NCI-H2081 treated with DMSO at 0.1 percent for 48 hours (cell line): ENCODE measurements at places on chromosomes 7 and 10.

DNA sequence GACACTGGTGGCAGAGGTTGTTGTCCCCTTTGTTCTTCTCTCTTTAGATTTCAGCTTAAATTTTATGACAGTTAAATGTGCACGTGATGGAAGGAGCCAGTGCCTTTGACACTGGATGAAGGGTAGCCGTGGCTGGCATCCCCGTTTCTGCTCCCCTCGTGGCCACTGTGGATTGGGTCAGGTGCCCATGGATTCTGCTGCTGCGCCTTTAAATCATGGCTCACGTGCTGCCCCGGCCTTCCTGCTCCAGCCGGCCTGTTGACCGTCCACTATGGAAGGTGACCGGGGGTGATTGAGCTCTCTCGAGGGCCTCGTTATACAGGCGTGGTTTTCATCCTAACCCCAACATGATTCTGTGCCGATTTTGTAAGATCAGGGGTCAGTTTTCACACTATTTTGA, 34.5 kb downstream of the WDR37 start:
- no peak for DNase-seq

DNA sequence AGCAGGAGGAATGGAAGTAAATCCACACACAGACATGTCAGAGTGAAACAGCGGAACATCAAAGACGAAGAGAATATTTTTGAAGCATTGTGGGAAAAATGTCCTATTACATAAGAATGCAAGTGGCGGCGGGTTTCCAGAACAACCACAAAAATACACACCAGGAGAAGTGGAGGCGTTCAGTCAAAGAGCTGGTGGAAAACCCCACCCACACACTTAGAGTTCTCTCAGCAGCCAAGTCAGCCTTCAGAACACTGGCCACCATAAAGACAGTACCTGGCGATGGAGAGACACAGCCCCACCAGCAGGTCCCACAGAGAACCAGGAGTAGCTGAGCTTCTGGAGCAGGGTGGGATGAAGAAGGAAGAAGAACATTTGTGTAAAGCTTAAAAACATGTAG, 23.7 kb downstream of the NKX6-2 start:
- no peak for DNase-seq

DNA sequence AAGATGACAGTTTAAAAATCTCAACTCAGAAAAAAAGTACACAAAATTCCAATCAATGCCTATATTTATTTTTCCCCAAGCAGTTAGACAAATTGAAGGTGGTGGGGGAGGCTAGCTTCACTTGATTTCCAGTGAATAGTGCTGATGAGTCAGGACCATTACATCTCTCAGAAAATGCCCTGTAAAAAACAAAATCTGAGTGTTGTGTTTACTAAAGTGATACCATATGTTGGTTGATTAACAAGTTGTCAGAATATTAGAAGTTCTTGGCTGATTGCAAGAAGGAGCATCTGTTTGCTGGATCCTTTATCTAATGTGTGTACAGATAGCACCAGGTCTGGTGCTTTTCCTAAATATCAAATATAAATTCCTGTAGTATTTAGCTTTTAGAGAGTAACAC, 31.3 kb upstream of the KIAA1217 start:
- DNase-seq = no peak

GRCh38 chr7:154332811-154333580, 280.8 kb downstream of the DPP6 start:
- no peak for DNase-seq

- no peak for DNase-seq
These were observed 5.9 kb upstream of the INSIG1 start for GRCh38 chr7:155291729-155292128.

DNA sequence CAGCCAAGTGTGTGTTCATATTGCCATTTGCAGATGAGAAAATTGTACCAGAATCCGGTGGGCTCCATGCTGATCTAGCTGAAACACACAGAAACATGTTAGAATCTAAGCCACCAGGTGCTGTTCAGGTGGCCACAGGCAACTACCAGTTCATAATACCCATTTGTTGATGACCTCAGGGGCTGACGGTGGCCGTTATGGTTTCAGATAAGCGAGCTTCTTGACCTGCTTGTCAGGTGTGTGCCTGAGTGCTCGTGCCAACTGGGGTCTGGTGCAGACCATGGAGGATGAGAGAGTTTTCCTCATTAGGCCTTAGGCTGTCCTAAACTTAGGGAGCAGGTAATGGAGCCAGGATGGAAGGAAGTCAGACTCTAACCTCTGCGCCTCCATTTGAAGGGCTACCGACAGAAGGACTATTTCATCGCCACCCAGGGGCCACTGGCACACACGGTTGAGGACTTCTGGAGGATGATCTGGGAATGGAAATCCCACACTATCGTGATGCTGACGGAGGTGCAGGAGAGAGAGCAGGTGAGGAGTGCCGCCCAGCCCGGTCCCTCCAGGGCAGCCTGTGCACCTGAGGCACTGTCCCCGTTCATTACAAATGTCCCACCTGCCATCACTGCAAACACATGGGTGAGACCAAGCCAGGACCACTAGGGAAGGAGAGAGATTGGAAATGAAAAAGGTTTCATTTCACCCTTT, 53.1 kb downstream of the MKI67 start:
- DNase-seq = no peak

DNA sequence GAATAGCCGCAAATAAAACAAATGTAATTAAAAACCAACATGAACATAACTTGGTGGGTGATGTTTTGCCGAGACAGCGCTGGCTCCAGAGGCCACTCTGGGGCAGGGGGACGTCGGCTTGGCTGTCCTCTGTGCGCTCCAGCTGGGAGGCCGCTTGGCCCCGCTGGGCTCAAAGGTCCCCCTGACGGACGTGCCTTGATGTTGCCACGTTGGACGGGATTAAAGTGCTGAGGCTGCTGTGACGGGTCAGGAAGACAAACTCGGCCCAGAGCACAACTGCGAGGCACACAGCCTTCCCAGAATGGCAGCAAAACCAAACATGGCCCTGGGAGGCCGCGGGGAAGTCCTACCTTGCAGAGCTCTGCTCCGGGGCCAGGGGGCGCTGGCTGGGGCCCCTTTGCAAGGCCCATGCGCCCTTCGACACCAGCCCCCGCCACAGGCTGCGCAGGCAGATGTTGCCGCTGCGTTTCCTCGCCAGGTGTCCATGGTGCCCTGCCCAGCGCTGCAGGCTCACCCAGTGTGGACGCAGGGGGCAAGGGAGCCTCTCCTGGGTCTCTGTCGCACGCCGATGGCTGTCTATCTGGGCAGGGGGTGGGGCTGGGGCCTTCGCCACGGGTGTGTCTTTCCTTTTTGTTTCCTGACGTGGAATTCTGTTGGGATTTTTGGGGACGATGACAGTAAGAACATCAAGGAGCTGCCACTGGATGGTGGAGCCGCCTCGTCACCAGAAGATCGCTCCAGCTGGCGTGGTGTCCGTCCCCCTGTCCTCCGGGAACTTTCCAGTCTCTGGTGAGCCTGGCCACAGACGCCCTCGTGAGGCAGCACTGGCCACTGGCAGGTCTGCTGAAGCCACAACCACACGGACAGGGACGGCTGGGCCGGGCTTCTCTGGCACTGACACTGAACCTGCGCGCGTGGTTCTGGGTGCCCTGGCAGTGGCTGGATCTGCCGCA, 99.6 kb upstream of the DIP2C start:
- DNase-seq = no peak

GRCh38 chr7:74612015-74612829, 45.3 kb upstream of the GTF2I start:
- DNase-seq = no peak

DNA sequence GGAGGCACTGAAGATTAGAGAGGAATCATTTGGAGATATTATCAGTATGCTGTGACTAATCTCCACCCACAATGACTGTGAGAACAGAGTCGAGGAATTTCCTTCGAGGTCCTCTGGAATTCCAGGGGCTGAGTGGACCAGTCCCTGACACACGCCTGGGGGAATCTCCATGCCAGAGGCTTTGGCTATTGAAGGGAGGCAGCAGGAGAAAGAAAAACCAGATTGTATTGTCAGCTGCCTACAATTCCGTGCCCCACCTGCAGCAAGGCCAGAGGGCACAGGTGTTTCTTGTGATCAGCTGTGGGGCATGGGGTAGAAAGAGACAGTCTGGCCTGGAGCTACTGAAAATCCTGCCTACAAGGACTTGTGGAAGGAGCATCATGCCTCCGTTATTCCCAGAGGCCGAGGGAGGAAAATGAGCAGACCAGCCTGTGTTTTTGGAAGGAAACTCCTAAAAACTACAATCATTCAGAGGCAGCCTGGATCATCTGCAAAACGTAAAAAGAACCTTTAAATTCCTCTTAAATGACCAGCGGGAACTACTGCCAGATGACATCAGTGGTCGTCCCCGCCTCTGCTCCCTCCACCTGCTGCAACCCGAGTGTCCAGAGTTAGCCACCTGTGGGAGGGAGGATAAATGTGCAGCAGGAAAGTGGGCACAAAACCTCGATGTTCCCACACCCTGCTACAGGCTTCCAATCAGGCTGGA, 25.4 kb upstream of the ANK3 start:
- DNase-seq = no peak
